ENCODE measurements at places on chromosomes 16 and 17.

- peak; percentile 24 for DNase-seq
These were observed 26.8 kb upstream of the MTMR4 start for GRCh38 chr17:58541249-58541648.

DNA sequence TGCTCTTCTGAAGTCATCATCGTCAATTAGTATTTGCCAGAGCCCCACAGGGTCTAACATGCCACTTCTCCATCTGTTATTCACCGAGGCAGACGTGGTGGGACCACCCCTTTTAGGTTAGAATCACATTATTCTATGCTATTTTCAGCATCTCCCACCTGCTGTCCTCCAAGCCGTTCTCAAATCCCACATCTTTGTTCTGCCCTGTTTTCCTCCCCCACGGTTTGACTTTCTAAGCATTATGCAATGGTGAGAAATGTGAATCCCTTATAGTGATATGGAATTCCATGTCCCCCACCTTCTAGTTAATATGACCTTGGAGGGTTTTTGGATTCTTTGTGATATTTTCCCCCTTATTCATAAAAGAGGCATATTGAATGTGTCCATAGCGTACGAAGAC is 634.1 kb upstream of the RBFOX1 start:
- no peak for DNase-seq

DNA sequence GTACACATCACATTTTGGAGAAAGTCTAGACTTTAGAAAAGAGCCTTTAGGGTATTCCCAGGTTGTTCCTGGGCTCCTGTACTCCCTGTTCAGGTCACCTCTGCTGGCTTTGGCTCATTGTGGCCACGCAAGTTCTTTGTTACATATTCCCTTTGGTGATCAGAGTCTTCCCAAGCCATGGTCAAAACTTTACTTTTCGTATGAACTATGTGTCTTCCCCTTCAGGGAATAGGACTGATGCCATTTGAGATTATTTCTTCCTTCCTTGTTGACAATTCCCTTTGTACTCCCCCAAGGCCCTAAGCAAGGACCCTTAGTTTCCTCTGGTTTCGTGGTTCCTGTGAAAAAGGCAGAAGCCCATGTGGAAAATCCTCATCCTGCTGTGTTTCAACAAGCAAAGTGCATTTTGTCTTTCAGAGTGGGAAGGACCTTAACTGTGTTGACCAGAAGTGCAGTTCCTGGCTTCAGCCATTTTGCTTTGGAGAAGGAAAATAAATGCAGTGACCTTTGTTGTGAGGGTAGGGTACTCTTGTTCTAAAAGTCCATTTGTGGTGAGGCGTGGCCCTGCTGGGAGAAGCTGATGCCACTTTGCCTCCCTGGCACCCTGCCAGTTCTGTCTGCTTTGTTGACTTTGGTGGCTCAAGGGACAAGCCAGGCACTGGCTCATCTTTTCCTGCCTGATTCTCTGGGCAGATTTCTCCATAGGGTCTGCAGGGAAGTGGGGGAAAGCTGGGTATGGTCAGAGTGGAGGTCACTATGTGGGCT is 55.1 kb downstream of the ZNRF1 start:
- DNase-seq = no peak

DNA sequence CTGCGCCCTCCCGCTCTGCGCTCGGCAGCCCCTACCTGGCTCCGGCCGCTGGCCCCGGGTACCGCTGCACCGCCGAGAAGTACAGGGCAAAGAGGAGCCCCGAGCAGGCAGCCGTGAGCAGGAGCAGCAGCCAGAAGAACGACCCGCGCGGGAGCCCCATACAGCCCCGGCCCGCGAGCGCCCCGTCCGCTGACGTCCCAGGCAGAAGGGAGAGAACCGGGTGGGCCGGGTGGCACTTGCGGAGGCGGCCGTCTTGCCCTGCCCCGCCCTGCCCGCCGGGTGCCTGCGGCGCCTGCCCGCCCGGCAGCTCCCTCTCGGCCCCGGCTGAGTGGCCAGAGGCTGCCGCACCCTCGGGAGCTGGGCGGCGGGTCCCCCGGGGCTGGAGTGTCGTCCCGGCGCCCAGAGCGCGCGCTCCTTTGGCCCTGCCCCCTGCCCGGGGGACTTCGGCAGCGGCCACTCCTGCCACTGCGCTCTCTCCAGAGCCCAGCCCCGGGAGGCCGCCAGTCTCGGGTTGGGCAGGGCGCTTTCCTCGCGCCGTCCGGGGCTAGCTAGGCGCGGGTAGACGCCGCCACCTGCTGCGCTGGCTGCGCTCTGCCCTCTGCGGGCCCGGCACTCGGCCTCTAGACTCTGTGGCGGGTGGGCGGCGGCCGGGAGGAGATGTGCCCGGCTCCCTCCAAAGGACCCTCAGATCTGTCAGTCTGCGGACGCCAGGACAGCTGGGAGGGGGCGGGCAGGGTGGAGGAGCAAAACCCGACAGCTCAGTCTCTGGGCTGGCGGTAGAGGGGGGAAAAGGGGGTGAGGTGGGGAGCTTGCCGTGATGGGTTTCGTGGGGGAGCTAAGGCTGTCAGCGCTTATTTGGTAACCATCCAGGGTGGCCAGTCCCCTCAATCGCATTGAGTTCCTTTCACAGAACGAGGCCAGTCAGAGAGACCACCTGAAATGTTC is at the start of gene ST6GALNAC2:
ST6GALNAC2 (minus strand) TSS at position 212 of the 945 bp plus-strand sequence; CDS start at position 160, 52 bp downstream.
- DNase-seq = peak; percentile 55

DNA sequence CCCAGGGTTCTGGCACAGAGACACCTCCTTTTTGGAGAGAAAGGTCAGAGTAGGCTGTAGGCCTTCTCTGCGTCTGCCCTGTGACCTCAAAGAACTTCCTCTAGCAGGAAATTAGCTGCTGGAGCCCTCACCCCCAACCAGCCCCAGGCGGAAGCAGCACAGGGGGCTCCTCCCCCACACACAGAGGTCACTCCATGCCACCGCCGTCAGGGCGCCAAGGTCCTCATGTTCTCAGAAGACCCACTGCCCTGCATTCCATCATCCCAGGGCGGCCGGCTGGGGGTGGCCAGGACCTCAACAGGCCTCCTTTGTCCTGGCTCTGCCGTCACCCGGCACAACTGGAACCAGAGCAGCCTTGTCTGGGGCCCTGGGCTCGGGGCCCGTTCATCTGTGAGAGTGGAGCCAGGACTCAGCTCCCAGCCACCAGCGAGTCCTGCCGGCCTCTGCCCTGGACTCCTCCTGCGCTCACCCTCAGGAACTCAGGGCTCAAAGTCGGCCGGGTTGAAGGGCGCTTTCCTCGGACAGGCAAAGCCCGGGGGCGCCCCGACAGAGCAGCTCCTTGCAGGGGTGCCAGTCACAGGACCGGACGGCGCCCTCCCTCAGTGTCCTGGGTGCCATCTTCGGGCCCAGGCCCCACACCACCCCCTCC is 1.2 kb downstream of the TMC6 start:
- DNase-seq = no peak

- DNase-seq = no peak
These were observed 20.8 kb downstream of the PIK3R5 start for GRCh38 chr17:8944748-8945147.

GRCh38 chr17:19415311-19415710 is 4.3 kb downstream of the RNF112 start:
- no peak for DNase-seq

GRCh38 chr16:56849690-56850680 is 15.0 kb upstream of the SLC12A3 start:
- DNase-seq = no peak

- DNase-seq = no peak
These were observed 51.3 kb downstream of the EPN2 start for GRCh38 chr17:19288453-19288852.

- DNase-seq = no peak
These were observed 11.2 kb upstream of the SMIM5 start for GRCh38 chr17:75622076-75622475.

DNA sequence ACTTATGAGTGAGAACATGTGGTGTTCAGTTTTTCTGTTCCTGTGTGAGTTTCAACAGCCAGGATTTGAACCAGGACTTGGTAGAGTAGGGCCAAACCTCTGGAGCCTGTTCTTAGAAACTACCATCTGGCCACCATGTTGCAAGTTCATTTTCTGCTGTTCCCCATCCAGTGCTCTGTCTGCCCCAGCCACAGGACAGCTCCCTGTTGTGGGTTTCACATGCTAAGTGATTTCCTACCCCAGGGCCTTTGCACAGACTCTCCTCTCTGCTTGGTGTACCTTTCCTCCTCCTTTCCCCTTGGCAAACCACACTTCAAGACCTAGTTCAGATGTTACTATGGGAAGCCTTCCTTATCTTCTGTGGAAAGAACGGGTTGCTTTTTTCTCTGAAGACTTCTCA is 79.5 kb downstream of the HS3ST4 start:
- no peak for DNase-seq

DNA sequence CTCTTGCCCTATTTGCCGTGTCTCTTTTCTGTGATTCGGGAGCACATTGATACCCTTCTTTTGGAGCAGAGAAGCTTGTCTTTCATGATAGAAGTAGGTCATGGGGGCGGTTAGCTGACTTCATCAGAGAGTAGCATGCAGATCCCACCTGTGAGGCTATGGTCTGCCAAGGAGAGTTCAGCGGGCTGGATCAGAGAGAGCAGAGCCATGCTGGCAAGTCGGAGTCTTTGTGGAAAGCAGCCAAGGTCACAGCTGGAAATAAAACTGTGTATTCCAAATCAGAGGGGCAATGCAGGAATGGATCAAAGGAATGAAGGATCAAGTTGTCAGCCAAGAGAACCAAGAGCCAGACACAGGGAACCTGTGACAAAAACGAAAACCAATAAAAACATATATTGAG is 595.9 kb downstream of the WWOX start:
- DNase-seq = no peak

- DNase-seq = no peak
These were observed 10.5 kb downstream of the FAM83G start for GRCh38 chr17:18993905-18994526.

DNA sequence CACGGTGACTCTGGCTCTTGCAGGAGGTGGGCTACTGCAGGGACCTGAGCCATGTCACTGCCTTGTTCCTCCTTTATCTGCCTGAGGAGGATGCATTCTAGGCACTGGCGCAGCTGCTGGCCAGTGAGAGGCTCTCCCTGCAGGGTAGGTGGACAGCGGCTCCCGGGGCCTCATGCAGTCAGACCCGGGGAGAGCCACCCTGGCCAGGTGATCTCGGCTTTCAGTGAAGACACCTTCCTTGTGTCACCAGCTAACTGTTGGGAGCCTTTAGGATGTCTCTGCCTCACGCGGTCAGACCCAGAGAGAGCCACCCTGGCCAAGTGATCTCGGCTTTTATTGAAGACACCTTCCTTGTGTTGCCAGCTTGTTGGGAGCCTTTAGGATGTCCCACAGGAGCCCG is 31.7 kb upstream of the KSR1 start:
- DNase-seq = no peak

DNA sequence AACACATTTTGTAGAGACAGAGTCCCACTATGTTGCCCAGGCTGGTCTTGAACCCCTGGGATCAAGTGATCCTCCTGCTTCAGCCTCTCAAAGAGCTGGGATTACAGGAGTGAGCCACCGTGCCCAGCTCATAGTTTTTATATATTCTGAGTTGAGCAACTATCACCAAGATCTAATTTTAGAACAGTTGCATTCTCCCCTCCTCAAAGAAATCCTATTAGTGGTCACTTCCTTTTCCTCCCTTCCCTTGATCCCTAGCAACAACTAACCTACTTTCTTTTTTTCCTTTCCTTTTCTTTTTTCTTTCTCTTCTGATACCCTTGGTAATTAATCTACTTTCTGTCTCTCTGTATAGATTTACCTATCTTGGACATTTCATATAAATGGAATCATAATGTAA is 61.5 kb upstream of the B4GALNT2 start:
- no peak for DNase-seq

- no peak for DNase-seq
These were observed 56.2 kb downstream of the MAP2K6 start for GRCh38 chr17:69470702-69471101.

GRCh38 chr16:586645-587590 is 2.9 kb upstream of the RAB40C start:
- no peak for DNase-seq

DNA sequence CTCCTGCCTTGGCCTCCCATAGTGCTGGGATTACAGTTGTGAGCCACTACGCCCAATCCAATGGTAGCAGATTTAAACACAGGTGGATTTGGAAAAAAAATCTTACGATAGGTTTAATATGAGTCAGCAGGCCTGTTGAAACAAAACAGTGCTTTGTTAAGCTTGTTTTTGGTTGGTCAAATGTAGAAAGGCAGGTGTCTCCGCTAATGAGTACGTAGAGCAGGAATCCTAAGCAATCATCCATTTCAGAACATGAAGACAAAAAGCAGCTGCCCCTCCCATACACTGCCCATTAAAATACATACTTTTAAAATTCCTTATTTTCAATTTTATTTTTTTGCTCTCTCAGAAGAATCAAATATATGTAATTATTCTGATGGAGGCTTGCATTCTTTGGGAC is 1.9 kb upstream of the WWOX start:
- no peak for DNase-seq

All from NCI-H524 (cell line).